Activated T-helper 9 cell treated with anti-CD3 and anti-CD28 coated beads, Interleukin-2, amount 50 U/mL, for 16 hours (primary cell): ENCODE measurements at places on chromosomes 3 and 15.

- no peak for DNase-seq
Observed at GRCh38 chr3:172751175-172751704, 714 bp downstream of the ECT2 start.

DNA sequence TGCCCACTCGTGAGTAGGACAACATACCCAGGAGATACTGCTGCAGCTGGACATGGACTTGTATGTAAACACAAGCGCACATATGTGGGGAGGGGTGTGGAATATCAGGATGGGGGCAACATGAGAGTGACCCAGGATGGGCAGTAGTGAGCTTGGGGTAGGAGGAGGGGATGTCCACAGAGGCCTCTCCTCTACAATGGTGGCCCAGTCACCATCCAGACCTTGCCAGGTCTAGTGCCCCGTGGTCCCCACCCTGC, 266 bp upstream of the ZBTB47 start:
- no peak for DNase-seq

GRCh38 chr3:127410678-127411077, 122.8 kb upstream of the PRR20G start:
- no peak for DNase-seq

DNA sequence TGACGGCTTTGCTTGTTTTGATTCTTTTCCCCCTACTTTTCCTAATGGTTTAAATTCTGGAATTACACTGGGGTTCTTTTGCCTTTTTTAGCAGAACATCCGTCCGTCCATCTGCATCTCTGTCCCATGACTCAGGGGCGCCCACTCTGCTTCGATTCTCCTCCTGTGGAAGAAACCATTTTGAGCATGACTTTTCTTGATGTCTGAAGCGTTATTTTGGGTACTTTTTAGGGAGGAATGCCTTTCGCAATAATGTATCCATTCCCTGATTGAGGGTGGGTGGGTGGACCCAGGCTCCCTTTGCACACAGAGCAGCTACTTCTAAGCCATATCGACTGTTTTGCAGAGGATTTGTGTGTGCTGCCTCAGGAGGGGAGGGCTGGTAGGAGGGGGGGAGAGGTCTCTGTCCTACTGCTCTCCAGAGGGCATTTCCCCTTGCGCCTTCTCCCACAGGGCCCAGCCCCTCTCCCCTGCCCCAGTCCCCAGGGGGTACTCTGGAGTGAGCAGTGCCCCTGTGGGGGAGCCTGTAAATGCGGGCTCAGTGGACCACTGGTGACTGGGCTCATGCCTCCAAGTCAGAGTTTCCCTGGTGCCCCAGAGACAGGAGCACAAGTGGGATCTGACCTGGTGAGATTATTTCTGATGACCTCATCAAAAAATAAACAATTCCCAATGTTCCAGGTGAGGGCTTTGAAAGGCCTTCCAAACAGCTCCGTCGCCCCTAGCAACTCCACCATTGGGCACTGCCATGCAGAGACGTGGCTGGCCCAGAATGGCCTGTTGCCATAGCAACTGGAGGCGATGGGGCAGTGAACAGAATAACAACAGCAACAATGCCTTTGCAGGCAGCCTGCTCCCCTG, 19.5 kb upstream of the BSN start:
- DNase-seq = no peak

GRCh38 chr3:87390821-87391220, 114.4 kb upstream of the POU1F1 start:
- DNase-seq = no peak

GRCh38 chr15:92619145-92620101, 36.2 kb downstream of the FAM174B start:
- DNase-seq = no peak

DNA sequence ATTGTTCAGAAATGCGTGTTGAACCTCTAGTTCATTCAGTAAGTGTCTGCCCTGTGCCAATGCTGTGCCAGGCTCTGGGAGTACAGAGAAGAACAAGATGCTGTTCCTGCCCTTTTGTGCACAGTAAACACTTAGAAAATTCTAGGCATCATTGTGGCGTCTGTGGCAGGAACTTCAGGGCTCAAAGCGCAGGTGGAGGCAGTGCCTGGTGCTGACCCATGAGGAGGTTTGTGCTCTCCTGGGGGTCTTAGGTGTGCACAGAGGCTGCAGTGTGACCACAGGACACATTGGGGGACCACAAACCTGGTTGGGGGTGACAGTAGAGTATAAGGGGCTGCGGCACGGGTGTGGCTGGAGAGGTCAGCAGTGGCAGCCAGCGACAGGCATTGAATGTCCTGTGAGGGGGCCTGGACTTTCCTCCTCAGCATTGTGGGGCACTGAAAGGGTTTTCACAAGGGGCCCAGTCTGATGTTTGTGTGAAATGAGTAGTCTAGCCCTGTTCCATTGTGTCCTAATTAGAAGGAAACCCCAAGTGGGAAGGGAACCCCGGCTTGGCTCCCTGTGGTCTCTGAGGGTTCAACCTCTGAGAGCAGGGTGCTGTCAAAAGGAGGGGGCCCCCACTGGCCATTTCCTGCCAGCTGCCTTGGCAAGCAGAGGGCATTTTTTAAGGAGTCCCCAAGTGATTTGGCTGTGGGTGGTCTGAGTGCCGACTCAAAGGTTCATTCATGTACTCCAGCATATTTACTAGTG, 20.9 kb downstream of the MRAS start:
- DNase-seq = no peak

GRCh38 chr15:63094495-63094931, 27.1 kb upstream of the LACTB start:
- DNase-seq = no peak

- DNase-seq = no peak
Observed at GRCh38 chr3:184230603-184231528, 1.5 kb downstream of the VWA5B2 start.

DNA sequence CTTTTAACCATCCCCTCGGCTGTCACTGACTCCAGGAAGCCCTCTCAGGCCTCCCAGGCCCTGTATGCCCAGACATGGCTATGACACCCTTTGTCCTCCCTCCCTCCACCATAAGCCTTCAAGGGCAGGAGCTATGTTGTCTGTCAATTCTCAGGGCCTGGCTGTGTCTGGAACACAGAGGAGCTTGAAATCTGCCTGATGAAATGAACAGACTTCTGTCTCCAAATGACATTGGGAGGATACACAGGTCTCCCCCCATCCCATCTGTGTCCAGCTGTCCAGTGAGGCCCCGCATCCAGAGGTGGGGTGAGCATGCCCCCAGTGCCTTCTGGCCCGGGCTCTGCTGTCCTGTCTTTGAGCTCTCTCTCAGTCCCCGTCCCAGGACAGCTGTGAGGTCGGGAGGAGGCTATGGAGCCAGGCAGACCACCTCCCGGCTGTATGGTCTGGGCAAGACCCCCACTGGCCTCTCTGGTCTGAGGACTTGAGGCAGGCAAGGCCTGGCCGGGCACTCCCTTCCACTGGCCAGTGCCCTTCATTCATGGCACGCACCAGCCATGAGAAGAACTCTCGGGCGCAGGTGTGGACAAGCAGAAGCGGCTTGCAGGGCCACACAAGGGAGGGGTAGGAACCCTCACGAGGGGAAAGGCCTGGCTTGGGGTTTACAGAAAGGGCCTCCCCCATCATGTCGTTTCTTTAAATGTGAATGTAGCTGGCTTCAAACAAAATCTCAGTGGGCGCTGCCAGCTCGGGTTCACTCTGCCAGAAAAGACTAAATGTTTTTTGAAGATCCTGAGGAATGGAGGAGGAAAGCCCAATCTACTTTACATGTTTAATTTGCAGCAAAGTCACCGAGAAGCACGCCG, 38.9 kb downstream of the PCSK6 start:
- no peak for DNase-seq

DNA sequence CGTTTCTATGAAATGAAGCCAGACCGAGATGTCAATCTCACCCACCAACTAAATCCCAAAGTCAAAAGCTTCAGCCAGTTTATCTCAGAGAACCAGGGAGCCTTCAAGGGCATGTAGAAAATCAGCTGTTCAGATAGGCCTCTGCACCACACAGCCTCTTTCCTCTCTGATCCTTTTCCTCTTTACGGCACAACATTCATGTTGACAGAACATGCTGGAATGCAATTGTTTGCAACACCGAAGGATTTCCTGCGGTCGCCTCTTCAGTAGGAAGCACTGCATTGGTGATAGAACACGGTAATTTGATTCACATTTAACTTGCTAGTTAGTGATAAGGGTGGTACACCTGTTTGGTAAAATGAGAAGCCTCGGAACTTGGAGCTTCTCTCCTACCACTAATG, 41.9 kb upstream of the TRA2B start:
- no peak for DNase-seq

- DNase-seq = no peak
Observed at GRCh38 chr3:124780356-124780755, 50.1 kb downstream of the UMPS start.

- DNase-seq = no peak
Observed at GRCh38 chr3:82002986-82003642, 241.7 kb upstream of the GBE1 start.

- no peak for DNase-seq
Observed at GRCh38 chr3:97612632-97613031, 151.9 kb upstream of the ARL6 start.

DNA sequence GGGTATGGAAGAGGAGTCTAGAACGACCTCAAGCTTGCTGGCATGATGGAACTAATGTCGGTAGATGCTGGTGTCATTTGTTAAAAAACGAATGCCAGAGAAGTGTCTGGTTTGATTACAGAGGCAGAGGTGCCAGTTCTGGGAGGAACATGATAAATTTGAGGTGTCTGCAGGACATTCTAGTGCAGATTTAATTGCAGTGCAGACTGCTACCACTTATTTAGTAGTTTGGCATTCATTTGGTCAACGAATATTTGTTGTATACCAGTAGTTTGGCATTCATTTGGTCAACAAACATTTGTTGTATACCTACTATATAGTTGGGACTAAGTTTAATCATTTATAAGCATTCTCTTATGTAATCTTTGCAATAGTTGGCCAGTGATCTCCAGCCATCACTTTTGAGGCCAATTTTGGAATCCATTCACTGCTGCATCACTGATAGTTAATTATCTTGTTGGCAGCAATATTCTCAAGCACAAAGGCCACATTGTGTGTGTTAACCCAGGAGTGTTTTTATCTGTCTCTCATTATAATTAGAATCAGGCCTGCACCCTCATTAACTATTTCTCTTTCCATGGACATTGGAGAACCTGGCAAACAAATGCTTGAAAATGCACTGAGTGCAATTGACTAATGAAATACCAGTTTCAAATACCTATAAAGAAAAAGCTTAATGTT, 19.5 kb upstream of the TGFBR2 start:
- DNase-seq = no peak

DNA sequence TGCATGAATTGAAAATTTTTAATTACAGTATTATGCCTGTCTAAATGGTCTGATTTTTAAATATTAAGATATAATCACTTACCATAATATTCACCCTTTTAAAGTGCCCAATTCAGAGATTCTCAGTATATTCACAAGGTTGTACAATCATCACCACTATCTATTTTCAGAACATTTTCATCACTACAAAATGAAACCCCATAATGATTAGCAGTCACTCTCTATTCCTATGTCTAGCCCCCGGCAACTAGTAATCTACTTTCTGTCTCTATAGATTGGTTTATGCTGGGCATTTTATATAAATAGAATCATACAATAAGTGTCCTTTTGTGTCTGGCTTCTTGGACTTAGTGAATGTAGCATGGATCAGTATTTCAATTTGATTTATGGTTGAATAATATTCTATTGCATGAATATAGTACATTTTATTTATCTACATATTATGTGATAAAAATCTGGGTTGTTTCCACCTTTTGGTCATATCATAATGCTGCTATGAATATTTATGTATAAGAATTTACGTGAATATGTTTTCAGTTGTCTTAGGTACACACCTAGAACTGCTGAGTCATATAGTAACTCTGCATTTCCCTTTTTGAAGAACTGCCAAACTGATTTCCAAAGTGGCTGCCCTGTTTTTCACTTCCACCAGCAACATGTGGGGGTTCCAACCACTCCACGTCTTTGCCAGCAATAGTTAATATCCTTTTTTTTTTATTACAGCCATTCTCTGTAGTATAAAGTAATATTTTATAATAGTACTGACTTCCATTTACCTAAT, 485.7 kb upstream of the ZNF385D start:
- DNase-seq = no peak

GRCh38 chr15:85289677-85290365, 90.6 kb upstream of the AKAP13 start:
- no peak for DNase-seq

DNA sequence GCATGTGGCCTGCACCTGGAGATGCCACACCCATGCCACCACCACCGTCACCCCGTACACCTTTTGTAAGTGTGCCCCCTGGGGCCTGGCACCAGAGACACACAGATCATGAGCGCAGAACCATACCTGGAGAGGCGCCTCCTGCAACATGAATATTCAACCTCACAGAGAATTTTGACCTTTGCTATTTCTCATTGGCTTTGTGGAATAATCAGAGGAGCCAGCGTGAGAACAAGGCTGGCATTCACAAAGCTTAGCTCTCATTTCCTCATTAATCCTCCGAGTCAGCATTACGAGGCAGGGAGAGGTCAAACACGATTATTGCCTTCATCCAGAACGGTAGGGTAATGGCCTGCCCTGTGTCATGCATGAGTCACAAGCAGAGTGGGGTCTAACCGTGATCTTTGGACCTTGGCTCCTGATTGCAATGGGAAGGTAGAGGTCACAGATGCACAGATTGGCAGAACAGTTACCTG, 73.0 kb upstream of the POMGNT2 start:
- DNase-seq = no peak

GRCh38 chr15:89785064-89785773, 9.1 kb downstream of the MESP2 start:
- no peak for DNase-seq

DNA sequence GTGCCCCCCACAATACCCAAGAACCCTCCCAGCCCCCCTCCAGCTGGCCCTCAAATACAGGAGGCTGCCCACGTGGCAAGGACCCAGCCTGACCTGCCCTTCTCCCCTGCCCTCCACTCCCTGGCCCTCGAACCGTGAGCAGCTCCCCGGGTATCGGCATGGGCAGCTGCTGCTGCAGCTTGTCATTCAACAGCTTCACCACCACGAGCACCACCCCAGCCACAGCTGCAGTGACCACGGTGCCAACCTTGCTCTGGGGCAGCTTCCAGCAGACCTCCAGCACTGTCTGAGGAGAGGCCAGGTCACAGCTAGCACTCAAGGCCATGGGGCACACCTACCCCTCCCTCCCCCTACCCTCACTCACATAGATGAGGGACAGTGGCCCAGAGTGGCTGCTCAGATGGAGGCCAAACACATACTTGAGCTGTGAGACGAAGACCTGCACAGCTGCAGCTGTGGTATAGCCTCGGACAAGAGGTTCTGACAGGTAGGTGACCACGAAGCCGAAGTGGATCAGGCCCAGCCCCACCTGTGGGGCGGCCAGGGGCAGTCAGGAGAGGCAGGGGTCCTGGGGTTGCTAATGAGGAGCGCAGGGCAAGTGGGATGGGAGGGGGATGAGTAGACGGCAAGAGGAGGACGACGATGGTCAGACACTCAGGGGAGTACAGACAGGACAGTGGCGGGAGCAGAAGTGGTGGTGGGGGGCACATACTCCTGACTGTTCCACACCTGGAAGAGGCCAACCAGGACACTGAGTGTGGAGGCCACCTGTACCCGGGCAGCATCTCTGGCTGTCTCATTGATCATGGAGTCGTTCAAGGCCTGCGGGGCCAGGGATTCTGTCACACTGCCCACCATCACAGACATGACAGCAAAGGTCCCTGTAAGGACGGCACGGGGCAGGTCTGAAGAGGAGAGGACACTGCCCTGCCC, 3.5 kb downstream of the SLC26A6 start:
- no peak for DNase-seq
